ENCODE measurements at places on chromosomes 11 and 22.

DNA sequence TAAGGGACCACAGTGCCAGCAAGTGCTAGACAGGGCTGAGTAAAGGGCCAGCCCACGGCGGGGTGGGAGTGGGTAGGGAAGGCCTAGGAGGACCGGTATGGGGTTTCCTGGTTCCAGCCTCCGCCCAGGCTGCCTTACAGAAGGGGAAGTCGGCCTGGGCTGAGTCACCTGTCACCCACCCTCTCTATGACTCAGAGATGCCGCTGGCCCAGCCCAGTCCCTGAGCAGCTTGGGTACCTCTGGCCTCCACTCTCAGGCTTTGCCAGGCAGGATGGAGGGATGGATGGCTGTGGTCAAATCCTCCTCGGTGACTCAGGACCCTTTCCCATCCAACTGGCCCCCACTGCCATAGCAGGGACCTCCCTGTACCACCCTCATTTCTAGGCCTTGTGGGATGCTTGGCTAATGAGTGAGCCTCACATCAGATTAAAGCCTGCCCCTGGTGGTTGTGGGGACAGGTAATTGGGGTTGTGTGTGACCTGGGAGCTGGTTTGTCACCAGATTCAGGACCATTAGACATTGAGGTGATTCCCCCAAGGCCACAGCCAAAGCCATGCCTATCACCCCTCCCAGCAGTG lies 13.9 kb downstream of the SLC35E4 start:
- DNase-seq, result peak; percentile 85

DNA sequence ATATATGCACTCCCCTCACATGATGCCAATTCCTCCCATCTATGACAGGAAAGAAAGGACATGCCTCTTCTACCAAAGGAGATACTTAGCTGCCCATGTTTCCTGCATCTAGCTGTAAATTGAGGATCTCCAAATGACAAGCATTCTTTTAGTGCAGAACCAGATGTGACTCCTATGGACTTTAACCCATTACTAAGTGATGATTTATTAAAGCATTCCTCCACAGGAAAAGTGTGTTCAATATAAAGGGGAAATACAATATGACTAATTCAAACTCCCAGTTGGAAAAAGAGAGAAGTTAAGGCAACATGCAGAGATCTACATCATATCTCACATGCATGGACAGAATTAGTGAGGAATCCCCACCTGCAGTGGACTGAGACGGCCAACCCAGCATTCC lies 221.3 kb downstream of the FAM76B start:
- no peak for DNase-seq

- DNase-seq, result peak; percentile 54
Observed at GRCh38 chr11:70270877-70271648, 573 bp downstream of the PPFIA1 start.

DNA sequence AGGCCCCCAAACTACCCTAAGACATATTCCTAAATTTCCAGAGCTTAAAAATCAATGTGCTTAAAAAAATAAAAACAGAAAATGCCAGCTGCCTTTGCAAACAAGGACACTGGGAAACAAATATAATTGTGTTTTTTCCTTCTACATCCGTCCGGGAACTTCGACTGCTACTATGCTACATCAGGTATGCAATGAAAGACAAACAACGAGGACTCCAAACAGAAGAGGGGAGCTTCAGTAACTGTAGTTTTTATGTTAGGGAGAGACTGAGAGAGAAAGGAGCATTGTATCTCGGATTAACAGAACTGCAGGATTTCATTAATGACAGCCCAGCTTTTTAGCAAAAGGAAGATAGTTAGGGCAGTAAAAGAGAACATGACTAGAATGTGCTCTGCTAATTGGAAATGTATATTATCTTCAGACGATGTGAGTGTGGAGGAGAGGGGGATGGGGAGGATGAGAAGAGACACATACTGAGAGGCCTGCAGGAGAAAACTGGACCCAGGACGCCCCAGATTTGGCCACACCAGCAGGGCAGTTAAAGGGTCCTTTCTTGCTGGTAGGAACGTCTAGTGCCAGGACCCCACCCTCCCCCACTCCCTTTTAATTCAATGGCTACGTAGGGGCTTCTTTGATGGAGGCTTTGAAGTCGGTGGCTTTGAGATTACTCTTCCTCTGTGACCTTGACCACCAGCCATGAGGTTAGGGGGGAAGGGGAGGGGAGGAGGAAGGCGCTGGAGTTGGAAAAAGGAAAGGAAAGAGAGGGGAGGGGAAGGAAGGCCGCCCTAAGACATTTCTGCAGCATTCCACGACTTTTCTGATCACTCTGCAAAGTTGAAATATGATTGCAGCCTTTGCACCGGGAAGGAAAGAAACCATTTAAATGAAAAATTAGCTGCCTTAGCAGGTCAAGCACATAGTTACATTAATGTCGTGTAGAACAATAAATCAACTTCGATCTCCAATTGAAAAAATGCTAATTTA lies 187.1 kb downstream of the BLID start:
- DNase-seq, result no peak

- DNase-seq, result no peak
Observed at GRCh38 chr22:37582526-37582925, 2.6 kb upstream of the LGALS2 start.

- DNase-seq, result no peak
Observed at GRCh38 chr11:20155683-20156279, 4.5 kb downstream of the DBX1 start.

DNA sequence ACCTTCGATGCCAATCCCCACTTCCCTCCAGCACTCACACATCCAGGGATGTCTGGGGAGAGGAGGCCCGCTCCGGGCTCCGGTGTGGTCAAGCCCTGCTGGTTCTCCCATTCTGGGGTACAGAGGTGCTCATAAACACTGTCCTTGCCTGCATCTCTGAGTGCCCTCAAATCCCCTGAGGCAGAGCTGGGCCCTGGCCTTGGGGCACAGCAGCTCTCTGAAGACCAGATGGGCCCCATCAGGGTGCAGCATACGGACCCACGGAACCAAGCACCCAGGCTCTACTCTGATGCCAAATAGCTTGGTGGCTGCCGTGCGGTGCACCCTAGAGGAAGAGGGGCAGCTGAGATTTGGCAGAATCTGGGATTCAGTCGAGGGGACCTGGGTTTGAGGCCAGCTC lies 35.7 kb upstream of the NNMT start:
- no peak for DNase-seq

DNA sequence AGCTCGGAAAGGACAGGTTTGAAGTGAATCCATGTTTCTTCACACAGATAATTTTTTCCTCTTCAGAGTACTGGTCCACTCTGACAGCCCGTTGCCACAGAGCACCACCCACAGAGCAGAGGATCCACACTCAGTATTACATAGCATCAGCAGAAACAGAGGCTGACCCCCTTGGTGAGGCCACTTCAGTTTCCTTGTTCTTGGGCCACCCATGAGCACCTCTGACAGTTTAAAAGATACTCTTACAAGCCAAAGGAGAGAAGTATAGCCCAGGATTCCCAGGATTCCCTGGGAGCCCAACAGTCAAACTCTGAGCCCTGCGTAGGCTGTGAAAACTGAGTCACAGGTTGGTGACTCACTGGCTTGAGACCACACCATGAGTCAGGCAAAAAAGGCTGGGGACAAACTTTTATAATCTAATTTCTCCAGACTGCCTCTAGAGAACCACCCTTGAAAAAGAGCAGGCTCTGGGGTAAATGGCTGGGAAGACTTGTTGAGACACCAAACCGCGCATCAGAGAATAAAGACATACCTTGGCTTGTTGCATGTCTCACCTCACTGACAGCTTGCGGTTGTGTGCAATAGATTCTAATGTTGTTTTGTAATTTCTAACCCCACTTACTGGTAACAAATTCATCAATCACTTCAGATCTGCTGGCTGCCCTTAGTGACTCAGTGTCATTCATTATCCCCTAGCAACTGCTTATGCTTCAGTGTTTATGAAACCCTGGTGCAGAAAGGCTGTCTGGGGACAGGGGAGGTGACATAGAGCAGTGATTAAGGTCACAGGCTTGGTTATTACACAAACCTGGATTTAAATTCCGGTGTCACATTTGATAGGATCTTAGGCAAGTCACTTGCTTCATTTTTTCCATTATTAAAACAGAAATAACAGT lies 56.9 kb upstream of the PRSS23 start:
- DNase-seq, result peak; percentile 35

- no peak for DNase-seq
Observed at GRCh38 chr11:70034740-70035365, 43.3 kb upstream of the ANO1 start.

DNA sequence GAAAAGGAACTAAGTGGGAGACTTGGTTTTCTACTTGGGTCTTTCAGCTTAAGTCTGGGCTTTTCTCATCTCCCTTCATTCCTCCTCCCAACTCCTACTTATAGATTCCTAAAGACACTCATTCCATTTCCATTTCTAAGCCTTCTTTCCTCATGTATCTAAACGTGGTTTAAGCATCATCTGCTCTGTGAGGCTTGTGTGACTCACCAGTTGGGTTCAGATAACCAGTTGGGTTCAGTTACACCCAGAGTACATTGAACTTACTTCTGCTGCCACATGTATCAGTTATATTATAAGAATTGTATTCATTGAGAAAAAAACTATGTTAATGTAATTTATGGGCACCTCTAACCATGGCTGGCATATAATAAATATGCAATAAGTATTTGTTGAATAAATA lies 831.2 kb upstream of the CCDC90B start:
- no peak for DNase-seq

- no peak for DNase-seq
Observed at GRCh38 chr11:118136801-118137200, 15.8 kb downstream of the SCN4B start.

DNA sequence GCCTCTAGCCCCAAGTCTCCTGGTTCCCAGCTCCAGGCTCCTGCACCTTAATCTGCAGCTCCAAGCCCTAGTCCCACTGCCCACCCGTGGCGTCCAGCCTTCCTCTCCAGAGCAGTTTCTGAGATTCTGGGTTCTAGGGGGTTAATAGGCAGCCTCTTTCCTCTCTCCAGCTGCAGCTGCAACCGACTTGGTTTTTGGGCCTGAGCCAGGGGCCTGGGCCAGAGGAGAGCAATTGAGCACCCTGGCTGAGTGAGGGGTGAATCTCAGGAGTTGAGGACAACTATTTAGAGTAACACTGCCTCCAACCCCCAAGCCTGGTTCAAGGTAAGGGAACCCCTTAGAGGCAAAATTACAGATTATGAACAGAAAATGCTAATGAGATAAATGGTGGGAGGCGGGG lies 9.0 kb upstream of the CHRM1 start:
- DNase-seq, result no peak

DNA sequence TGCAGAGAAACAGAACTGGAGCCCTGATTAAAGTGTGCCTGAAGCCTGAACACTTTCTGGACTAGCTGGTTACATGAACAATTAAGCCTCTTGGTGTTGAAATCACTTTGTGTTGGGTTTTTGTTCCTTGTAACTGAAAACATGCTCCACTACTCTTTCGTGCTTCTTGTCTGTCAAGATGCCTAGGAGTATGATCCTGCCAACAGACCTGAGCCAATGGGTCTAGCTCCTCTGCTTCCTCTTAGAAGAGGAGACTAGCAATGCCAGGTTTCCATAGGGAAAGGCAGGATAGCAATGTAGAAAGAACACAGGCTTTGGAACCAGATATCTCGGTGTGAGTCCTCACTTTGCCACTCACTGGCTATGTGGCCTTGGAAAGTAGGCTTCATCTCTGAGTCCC lies 40.3 kb downstream of the IRAG1 start:
- DNase-seq, result no peak

- DNase-seq, result peak; percentile 35
Observed at GRCh38 chr22:50503475-50504145, 3.9 kb downstream of the LMF2 start.

DNA sequence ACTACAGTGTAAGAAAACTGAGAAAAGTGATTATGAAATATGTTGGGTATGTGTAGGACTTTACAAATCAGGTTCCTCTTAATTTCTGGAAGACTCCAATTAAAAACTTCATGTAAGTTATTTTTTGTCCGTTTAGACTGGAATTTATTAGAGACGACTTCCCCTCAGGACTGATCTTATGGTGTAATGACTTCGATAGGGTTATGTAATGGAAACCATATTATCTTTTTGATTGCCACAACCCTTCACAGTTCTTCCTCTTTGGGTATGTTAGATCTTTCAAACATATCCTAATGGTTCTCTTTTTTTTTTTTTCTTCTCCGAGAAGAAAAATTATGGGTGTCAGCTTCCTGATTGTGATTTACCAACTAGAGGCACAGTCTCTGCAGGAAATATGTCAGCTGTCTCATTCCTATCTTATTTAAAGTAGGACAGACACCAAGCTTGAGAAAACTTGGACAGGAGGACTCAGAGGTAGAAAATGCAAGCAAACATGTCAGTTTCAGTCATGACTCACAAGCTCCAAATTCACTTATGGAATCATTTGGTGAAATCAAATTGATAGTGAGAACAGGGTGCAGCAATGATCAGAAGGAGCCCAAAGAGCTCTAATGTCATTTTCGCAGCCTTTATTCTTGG lies 11.1 kb upstream of the LDLRAD3 start:
- no peak for DNase-seq

DNA sequence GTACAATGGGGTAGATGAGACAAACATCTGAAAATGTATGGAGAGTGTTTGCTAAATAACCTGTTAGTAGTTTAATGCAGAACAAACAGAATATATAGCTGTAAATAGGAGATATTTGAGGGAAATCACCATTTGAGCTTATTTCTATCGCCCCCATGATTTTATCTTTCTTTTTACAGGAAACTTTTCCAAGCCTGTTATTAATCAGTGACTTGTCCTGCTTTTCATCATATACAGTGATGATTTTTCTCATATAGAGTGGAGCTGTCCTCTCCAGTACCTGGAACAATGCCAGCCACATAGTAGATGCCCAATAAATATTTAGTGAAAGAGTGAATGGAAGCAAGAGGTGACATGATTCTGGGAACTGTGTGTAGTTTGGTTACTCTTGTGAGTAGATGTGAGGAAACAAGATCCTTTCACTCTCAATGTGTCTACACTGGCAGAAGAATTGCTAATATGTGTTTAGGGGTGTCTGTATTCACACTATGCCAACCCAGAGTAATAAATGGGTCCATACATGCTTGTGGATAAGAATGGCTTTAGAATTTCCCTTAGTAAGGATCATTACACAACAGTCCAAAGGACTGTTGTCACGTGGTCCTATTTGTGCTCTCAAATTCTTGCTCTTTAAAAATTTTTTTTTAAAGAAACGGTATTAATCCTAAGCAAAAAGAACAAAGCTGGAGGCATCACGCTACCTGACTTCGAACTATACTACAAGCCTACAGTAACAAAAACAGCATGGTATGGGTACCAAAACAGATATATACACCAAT lies 2.3 kb upstream of the PTS start:
- no peak for DNase-seq

GRCh38 chr11:114172055-114172861 lies 112.7 kb downstream of the ZBTB16 start:
- DNase-seq, result no peak

GRCh38 chr11:32385998-32386397 lies 49.3 kb downstream of the WT1 start:
- DNase-seq, result no peak

GRCh38 chr11:118216621-118217481 lies 8.0 kb downstream of the JAML start:
- DNase-seq, result peak; percentile 58

- no peak for DNase-seq
Observed at GRCh38 chr22:29798318-29798717, 31.1 kb downstream of the UQCR10 start.
